Activated naive CD4-positive, alpha-beta T cell treated with Interleukin-2 at 50 U/mL for 16 hours (primary cell): ENCODE measurements at places on chromosomes 16 and 17.

GRCh38 chr16:70692873-70693671, 7.2 kb upstream of the MTSS2 start:
- no peak for DNase-seq

GRCh38 chr16:68289621-68290329, 21.0 kb downstream of the SLC7A6OS start:
- peak; percentile 60 for DNase-seq

DNA sequence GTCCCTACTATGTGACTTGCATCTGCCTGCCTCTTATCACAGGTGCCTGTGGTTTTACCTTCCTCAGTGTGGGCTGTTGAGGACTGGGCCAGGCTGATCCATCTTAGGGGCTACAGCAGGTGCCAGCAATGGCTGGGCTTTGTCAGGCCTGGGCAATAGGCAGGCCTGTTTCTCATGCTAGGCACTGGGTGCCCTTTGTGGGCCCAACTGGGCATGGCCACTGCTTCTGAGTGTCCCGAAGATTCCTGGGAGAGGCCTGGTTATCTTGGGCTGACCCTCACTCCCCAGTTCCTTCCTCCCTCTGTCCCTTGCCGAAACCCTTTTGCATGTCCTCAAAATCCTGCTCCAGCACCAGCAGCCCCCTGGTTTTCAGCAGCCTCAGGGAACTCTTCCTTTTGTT, 1024.9 kb downstream of the KCNJ18 start:
- no peak for DNase-seq

DNA sequence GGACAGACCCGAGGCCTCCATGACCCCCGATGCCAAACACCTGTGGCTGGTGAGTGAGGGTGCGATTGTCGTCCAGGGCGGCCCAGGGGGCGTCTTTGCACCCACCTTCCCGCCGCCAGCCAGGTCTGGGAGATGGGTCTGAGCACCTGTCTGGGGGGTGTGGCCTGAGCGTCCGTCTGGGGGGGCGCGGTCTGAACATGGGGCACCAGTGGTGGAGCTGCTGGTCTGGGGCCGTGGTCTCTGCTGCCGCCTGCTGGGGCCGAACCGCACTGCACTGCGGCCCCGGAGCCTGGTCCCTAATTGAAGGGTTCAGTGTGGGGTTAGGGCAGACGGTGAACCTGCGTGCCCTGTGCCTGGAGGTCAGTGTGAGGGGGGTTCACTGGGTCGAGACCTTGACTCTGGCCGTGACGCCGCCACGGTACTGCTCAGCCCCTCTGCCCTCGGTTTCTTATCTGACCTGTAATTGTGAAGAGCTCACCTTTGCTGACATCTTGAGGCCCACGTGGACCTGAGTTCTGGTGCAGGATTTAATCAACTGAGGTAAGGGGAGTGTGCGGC, 12.6 kb upstream of the TCF25 start:
- DNase-seq, result peak; percentile 81

- DNase-seq, result no peak
These were observed 29.4 kb downstream of the RBFOX3 start for GRCh38 chr17:79581324-79581932.

DNA sequence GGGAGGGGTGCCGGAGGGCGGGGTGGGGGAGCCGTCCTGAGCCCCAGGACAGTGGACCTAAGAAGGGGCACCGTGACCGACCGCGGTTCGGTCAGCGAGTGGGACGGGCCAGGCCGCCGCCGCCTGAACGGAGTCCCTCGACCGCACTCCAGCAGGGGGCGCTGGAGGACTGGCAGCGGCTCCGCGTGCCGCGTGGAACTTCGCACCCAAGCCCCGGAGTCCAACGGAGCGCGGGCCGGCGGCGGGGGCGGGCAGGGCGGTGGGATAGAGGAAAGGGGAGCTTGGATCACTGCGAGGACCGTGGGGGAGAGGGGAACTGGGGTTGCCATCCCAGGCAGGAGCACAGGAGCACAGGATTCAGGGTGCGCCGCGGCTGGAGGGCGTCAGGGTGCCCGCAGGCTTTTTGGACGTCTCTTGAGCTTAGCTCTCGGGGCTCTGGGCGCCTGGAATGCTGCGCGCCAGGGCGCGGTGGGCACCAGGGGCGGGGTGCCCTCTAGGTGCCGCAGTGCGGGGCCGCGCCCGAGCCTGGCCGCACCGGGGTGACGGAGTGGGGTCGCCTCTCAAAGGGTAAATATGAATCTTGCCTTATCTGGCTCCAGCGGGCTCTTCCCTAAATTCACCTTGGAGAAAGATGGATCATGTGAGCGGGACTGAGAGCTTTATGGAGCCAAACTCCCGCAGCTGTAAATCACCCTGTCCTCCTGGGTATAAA, 379 bp upstream of the OTOP2 start:
- peak; percentile 73 for DNase-seq

GRCh38 chr16:68401871-68402747, 46.2 kb downstream of the SMPD3 start:
- DNase-seq, result no peak

- DNase-seq, result no peak
These were observed 138.7 kb downstream of the GAS7 start for GRCh38 chr17:10059684-10060211.

DNA sequence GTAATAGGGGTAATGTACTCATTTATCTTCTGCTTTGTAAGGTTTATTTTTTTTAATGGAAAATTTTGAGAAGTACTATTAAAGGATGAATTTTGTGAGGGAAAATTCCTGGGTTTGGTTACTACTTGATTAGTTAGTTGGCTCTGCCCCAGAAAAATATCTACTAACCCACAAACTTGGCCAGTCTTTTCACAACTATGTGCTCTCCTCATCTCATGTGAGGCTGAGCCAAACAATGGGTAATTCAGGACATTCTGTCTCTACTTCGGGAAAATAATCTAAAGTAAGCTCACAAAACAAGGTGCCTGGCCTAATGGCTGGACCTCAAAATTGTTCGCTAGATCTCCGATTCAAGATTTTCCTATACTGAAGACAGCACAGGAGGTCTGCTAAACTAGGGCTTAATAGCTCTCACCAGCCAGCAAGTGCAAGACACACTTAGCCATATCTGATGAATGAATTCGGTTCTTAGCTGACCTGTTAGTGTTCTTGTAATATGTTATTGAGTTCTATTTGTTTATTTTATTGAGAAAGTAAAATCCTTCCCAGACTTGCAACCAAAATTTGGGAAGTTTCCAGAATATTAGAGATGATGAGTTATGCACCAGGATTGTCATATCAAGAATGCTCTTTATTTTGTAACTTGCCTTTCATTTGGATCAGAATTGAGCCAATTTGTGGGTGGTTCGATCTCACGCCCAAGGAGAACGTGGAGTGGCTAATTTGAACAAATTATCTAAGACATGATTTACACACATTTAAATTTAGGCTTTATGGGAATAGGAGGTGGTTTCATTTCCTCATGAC, 5.7 kb downstream of the KCNJ16 start:
- DNase-seq, result no peak

GRCh38 chr17:78652913-78653312, 75.7 kb upstream of the DNAH17 start:
- no peak for DNase-seq

GRCh38 chr17:42387661-42388380, 421 bp downstream of the STAT3 start:
- DNase-seq, result peak; percentile 45

DNA sequence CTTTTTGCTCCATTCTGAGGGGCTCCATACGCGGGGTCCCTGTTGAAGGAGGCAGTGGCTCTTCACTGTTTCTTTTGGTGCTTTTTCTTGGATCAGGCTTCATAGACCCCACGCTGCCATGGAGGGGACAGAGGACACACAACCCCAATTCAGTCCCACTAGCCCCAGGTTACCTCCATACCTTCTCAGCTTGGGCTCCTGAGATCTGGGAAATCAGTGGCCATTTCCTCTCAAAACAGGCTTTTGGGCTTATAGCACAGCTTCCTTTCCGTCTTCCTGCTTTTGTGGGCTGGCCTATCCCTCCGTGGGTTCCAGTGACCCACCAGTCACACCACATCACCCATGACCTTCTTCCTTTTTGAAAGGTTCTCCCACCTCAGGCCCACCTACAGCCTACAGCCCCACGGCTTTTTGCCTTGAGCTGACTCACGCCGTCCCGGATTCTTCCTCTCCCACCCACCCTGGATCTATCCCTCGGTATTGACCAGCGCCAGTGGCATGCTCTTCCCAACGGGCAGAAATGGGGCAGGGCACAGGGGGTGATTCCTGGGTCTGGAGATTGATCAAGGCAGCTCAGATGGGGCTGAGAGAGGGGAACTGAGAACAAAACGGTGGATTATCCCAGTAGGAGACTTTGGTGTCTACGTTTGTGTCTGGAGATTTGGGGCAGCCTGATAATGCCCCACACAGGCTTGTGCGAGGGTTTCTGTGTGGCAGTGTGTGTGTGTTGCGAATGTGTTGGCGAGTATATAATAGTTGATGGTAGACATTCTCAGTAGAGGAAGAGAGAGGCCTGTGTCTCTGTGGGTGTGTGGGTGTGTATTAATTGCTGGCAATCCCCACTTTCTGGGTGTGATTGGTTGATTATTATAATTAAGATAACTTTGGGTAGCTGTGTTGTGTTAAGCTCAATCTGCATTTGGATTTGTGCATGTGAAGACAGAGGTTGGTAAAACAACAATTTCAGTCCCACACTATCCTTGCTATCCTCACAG, 3.8 kb downstream of the TBX21 start:
- DNase-seq, result no peak
